ENCODE measurements at places on chromosomes 16 and 17.

DNA sequence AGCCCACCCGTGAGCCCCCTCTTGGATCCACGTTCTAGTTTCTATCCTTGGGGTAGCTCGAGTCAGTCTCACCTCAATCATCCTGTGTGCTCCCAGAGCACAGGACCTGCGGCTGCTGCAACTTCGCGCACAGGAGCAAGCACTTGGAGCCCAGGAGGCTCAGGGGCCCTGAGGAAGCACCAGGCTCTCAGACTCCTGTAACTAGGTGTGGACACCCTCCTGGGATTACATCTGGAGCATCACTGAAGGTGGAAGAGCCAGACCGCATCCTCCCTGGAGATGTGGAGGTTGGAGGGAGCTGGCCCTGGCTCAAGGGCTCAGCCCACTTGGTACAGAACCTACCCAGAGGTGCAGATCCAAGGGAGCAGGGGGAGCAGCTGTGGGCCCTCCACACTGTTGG, 2.7 kb downstream of the HBQ1 start:
- no peak for DNase-seq

DNA sequence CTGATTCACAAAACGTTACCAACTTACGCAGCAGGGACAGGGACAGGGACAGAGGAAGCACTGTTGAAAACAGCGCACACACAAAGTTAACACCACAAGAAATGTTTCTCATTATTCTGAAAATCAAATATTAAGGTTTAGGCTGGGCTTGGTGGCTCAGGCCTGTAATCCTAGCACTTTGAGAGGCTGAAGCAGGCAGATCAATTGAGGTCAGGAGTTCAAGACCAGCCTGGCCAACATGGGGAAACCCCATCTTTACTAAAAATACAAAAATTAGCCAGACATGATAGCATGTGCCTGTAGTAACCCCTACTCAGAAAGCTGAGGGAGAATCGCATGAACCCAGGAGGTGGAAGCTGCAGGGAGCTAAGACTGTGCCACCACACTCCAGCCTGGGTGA, 4.2 kb downstream of the CYTH1 start:
- no peak for DNase-seq

DNA sequence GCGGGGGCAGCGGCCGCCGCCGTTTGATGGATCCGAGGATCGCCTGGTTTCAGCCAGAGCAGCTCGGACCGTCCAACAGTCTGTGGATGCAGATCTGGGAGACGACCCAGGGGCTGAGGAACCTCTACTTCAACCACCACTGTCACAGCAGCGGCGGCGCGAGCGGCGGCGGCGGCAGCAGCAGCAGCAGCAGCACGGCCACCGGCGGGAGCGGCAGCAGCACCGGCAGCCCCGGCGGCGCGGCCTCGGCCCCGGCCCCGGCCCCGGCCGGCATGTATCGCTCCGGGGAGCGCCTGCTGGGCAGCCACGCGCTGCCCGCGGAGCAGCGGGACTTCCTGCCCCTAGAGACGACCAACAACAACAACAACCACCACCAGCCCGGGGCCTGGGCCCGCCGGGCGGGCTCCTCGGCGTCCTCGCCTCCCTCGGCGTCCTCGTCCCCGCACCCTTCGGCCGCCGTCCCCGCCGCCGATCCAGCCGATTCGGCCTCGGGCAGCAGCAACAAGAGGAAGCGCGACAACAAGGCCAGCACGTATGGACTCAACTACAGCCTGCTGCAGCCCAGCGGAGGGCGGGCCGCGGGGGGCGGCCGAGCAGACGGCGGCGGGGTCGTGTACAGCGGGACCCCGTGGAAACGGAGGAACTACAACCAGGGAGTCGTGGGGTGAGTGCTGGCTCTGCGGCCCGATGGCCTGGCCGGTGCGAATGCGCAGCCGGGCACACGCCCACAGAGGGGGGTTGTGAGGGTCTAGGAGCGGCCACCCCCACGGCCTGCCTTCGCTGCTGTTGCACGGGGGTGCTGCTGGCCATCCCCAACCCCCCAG, 702 bp downstream of the TENT4B start:
- DNase-seq = no peak

DNA sequence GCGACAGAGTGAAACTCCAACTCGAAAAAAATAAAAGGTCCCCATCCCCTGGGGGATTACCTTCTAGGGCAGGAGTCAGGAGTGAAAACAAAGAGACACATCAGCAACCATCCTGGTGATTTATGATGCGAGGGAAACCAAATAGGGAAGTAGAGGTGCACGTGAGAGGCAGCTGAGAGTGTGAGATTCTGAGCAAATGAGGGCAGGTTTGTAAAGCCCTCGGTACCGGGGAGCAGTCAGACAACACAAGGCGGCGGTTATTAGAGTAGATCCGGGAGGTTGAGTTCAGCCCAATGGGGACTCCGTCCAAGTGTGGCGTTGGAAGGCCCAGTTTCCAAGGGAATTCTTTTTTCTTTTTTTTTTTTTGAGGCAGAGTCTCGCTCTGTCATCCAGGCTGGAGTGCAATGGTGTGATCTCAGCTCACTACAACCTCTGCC, 7.4 kb upstream of the ARMC7 start:
- no peak for DNase-seq

GRCh38 chr16:73400951-73401350, 353.0 kb upstream of the ZFHX3 start:
- no peak for DNase-seq

All from HL-60 (cell line).